ENCODE measurements at places on chromosomes 12 and 14.

- DNase-seq = no peak
These were observed 368.8 kb downstream of the SYT1 start for GRCh38 chr12:79233341-79233781.

DNA sequence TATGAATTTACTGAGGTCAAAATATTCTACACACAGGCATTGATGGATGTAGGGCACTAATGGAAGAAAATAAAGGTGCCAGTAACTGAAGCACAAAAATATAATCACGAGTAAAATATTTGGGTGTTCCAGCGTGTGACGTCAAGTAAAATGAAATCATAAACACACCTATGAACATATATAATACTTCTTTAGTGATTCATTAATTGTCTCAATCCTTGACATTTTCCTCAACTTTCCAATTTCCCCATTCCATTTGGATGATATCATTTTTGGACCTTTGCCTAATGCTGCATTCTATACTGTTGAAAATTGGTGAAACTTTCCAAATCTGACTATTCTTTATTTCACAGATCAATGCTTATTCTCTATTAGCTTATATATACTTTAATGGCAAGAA, 649.3 kb downstream of the GALC start:
- DNase-seq = no peak

DNA sequence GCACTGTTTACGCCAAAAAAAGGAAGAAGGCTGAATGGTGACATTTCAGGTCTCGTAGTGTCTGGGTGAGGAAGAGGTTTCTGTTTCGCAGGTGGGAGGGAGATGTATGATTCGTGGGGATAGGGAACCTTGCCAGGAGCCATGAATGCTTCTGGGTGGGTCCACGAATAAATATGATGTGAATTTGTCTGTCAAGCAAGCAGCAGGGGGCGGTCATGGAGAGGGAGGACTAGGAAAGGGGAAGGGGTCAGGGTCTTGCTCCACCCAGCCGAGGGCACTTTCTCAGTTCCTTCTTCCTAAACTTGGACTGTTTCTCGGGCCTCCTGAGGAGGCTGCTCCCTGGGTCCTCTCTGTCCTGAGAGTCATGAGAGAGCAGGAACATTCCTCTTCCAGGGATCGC, 72.5 kb downstream of the LGMN start:
- no peak for DNase-seq

GRCh38 chr12:118853634-118854033, 127.7 kb upstream of the SRRM4 start:
- DNase-seq = no peak

DNA sequence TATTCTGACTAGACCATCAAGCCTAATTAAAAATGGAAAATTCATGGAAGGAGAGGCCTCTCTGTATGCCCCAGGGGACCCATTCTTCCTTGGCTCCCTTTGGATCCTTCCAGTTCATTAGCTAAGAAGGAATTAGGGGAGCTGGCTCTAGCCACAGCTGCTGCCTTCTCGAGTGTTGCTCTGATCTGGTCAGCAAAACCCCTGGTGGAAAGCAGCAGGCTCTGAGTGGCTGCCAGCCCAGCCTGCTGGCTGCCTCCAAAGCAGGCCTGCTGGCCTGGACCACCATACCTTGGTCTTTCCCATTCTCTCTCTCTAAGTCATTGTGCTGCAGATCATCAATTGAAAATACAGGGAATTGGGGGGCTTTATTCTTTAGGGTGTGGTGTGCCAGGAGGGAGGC, 29.0 kb upstream of the AKAP6 start:
- DNase-seq = no peak

GRCh38 chr12:22631863-22632463, 7.0 kb downstream of the ETNK1 start:
- DNase-seq = peak; percentile 16

DNA sequence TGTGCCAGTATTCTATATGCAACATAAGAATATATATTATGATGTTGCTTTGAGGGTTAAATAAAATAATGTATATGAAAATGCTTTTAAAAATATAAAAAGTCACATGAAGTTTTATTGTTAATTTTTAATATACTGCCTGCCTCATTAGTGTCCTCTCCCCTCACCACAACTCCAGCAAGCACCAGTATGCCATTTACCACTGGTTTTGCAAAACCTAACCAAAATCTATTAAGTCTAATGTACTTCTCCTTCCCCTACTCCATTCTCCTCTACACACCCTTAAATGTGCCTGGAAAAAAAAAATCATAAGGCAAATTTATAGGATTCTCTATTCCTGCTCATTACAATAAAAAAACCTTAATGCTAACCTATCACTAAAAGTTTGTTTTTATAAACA, 24.0 kb upstream of the GNG2 start:
- DNase-seq = peak; percentile 2

- DNase-seq = no peak
These were observed 7.9 kb downstream of the C2CD5 start for GRCh38 chr12:22536346-22536945.

- DNase-seq = no peak
These were observed 151.6 kb upstream of the SYT1 start for GRCh38 chr12:78712834-78713481.

GRCh38 chr12:120522568-120522967, 6.4 kb downstream of the COQ5 start:
- no peak for DNase-seq

- DNase-seq = no peak
These were observed 158.6 kb downstream of the MON2 start for GRCh38 chr12:62625228-62625627.

DNA sequence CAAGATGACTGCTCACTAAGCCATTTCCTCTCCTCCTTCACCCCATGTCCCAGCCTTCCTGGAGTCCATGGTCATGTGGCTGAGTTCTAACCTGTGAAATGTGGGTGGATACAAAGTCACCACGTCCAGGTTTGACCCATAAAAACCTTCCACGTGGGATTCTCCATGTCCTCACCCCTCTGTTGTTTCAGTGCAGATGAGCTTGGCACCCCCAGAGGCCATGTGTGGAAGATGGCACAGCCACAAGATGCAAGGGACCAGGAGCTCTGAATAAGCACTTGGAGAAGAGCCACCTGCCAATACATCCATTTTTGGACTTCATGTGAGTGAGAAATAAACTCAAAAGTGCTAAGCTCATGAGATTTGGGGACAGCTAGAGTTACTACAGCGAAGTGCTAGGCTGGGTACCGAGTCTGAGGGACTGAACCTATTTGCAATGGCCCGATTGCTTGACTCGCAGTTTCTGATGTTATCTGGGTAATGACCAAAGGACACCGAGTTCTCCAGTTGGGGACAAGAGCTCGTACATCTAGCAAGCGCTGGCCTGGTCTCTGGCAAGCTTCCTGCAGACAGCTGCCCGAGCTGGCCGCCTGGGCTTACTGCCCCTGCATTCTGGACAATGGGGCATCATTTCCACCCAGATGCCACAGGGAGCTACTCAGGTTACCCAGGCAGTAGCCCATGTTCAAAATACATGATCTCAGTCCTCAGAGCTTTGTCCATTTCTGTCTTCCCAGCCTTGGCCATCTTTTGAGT, 7.7 kb upstream of the SLC24A4 start:
- no peak for DNase-seq

- peak; percentile 28 for DNase-seq
These were observed 10.7 kb upstream of the KRT80 start for GRCh38 chr12:52202361-52203078.
